ENCODE measurements at places on chromosomes 7 and 10. TPM values are rescaled to one million over a fixed set of nuclear protein-coding genes. Genes with fewer than 3 reads are reported as not detected.

OPN4 gene
- not detected for total RNA-seq

ENTPD1 gene
- total RNA-seq: 0.02 TPM

ANXA8L1 gene
- total RNA-seq: 0.37 TPM

IRF5 gene
- total RNA-seq: 1.8 TPM

THNSL1 gene
- 1.5 TPM for total RNA-seq

PTPRN2 gene
- total RNA-seq: 2.3 TPM

PLEKHS1 gene
- 1.0 TPM for total RNA-seq

SPACDR gene
- not detected for total RNA-seq

FOXI2 gene
- not detected for total RNA-seq

PAPOLB gene
- total RNA-seq: not detected
